ENCODE measurements at places on chromosomes 6 and 20.

- peak; percentile 33 for DNase-seq
These were observed 19.5 kb downstream of the KATNA1 start for GRCh38 chr6:149628875-149629510.

- no peak for DNase-seq
These were observed 49.7 kb upstream of the ELOVL5 start for GRCh38 chr6:53398247-53399026.

DNA sequence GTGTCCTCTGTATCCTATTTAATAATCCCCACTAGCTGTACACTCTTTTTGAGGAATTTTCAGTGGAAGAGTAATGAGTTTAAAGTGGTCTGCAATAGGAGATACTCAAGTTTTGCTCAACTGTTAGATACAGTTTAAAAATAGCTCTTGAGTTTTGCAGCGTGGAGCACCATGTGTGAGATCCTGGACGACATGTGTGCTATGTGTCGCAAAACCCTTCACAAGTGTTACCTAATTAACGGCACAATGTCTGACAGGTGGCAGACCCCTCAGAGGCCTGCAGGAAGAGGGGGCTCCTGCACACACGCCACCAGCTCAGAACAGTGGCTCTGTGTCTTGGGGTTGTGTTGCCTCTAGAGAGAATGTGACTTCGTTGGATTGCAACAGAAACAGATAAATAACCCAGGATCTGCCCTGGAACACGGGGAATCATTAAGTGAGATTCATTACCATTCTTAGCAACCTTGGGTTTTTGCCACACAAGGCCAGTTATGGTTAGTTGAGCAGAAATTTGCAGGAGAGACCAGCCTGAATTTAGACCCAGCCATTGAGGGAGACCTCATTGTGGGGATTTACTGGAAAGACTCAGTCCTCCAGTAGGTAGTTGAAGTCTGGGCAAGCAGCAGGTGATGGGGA is 73.8 kb downstream of the SASH1 start:
- DNase-seq: no peak

- DNase-seq: no peak
These were observed 62.2 kb upstream of the PLEKHG1 start for GRCh38 chr6:150537491-150537890.

DNA sequence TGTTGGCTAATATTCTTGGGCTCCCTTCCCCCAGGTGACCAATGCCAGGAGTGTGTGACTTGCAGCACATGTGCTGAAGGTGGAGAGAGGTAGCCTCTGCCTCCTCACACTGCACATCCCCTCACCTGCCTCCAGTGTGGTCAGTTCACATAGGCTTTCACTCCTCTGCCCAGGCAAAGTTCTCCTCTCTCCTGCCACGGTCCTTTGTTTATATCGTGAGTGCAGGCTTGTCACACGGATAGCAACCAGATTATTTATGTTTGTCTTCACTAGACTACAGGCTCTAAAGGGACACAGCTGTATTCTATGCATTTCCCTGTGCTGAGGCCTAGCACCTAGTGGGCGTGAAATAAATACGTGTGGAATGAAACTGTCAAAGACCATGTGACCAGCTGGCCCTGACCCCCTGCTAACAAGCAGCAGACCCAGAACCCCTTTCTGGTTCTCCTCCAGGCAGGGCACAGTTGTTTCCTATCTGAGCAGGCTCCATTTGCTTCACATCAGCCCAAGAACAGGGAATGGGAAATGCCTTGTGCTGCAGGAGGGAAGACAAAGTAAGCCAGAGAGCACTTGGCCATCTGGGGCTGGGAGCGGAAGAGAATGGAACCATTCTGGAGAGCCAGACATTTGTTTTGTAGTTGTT is 42.3 kb downstream of the UNC5CL start:
- no peak for DNase-seq

DNA sequence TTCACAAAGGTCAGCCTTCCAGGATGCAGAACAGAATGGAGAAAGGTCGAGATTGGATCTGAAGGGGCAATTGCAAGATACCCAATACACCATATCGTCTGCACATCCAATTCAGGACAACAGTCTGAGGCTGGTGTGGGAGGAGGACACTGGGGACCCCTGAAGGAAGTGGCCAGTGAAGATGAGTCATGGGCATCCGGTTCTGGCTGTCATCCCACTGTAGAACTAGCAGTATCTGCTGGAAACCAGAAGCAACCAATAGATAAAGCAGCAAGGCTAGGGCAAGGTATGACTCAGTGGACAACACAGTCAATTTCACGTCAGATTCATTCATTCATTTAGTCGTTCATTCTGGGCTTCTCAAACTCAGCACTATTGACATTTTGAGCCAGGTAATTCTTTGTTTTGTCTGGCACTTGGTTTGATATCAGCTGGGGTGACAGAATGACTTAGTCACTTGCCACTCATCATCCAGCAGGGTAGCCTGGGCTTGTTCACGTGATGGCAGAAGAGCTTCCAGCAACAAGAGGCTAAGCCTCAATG is 30.3 kb upstream of the SHLD1 start:
- no peak for DNase-seq

DNA sequence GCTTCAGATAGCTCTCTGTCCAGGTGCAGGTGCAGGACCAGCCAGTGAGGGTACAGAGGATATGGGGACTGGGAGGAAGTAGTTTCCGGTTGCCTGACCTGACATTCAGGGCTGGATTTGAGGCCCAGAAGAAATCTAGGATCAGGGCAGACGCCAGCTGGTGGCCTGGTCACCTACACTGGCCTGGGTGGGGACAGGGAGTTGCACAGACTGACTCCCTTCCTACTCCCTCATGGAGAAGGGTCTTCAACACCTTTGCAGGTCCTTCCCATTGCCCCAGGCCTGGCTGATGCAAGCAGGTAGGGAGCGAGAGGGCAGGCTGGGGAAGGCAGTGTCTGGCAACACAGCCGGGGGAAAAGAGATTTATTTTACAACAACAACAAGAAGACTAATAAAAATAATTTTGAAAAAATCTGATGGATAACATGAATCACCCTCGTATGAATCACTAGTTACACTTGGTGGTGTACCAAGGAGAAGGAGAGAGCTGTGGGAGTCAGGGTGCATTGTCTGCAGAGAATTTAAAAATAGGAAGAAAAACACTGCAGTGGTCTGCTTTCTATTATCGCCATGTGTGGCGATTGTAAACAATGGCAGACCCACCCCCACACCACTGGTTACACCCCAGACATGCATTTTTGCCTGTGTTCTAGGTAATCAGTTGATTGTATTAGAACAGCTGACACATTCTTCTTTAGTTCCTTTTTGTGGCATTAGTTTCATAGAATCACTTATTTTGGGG is 62.3 kb upstream of the SNX9 start:
- no peak for DNase-seq

- DNase-seq: no peak
These were observed 217.4 kb upstream of the SLC35B3 start for GRCh38 chr6:8652710-8653109.

DNA sequence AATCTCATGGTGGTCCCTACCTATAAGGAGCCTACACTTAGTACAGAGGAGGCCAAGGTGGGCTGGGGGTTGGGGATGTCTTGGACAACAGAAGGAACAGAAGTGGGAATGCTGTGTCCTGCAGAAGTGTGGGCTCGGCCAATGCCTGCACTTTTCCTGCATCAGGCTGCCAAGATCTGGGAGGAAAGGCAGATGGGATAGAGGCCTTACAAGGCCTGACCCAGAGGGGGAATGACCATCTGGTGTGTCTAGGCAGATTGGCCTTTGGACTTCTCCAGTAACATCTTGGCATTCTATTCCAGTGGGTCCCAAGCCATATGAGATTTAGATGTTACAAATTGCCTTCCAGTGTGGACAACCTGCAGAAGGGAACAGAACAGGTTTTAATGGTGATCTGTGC is 124.7 kb upstream of the GPR6 start:
- DNase-seq: no peak

DNA sequence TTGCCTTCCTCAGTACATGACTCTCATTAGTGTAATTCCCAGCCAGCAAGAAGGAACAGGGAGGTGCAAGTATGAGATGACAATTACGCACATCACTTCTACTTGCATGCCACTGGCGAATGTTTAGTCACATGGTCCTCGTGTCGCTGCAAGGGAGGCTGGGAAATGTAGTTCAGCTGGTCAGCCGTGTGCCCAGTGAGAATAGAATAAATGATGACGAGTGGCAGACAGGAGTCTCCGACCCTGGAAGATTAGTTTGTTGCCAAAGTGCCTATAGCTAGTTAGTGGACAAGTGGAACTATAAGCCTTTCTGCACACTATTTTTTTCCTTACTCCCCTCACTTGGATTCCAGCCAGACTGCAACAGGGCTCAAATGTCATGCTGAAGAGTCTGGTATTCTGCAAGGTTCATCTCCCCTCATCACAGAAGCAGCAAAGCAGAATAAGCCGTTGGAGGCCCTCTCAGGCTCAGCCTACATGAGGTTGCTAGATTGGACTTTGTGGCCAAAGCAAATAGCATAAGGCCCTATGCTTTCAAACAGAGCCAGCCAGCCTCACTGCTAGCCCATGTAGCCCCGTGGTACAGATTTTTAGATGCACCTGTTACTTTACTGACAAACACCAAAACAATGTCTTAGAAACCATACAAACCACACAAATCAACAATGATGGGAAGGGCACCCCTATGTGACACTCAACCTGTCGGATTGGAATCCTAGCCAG is 9.7 kb downstream of the LINC00237 start:
- no peak for DNase-seq

DNA sequence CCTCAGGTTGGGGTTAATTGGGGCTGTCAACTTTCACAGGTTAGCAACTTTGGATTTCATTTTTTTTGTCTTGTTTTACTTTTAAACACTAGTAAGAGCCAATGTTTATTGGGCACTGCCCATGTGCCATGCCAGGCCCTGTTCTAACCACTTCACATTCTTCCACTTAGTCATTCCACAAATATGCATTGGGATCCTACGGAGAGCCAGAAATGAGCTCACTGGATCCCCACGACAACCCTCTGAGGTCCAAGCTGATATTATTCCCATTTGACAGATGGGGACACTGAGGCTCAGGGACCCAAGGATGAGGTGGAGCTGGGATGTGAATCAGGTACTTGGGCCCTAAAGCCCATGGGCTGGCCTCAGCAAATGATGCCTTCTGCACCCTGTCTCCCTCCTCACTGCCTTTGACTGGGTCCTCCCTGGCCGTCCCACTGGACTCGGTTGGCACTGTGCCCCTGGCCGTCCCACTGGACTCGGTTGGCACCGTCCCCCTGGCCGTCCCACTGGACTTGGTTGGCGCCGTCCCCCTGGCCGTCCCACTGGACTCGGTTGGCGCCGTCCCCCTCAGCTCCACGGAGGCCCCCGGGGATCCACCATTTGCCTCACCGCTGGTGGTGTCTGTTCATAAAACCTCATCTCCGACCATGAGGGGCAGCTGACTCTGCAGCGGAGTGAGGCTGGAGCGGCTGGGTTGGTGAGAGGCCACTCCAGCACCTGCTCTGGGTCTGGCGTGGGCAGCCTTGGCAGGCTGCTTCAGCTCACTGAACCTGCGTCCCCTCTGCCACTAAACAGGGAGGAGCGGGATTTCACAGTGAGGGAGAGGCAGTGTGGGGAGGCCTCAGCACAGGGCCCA is 4.8 kb upstream of the PMEPA1 start:
- DNase-seq: no peak

GRCh38 chr6:155717374-155717773 is 261.7 kb upstream of the NOX3 start:
- no peak for DNase-seq

DNA sequence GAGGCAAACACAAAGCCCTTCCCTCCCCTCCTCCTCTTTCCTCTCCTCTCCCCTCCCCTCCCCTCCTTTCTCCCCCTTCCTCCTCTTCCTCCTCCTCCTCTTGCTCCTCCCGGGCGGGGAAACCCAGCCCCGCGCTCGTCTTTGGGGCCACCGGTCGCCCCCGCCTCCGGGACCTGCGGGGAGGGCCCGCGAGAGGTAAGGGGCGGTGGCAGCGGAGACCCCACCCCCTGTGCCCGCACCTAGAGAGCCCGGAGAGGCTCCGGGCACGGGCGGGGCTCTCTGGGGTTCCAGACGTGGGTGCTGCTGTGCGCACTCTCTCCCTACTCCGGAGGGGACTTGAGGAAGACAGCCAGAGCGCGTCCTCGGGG is at the start of gene RIN2:
Gene RIN2 (plus strand): TSS at position 126 of the 368 bp plus-strand sequence. CDS start 131,344 bp downstream, outside the sequence.
- no peak for DNase-seq

DNA sequence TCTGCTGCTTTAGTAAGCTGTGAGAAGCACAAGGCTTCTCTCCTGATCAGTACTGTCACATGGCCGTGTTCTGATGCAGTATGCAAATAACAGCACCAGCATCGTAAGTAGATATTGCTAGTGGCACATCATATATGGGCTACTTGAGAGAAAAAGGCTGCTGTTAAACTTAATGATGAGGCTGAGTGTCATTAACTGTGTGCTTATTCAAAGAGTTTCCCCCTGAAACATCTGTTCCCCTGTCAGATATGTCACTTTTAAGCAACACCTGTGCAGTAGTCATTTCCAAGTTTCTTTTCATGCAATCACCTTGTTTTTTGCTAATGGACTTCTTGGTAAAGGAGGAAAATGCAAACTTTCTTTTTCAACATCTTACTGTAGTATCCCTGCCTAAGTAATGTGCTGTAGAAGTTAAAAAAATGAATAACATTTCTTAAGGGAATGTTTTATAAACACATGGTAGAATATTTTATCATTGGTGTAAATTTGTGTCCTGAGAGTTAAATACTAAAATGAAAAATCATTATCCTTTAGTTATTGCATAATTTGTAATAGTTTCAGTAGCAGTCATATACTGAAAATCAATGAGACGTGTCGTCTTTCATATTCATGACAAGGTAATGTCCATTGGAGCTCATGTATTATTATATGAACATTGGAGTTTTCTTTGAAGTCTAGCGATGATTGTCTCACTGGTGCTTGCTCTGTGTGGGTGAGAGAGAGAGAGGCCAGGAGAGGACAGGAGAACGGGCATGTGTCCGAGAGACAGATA is 366.3 kb downstream of the CDKAL1 start:
- peak; percentile 50 for DNase-seq

GRCh38 chr20:57211406-57211805 is 55.0 kb downstream of the BMP7 start:
- DNase-seq: no peak

GRCh38 chr6:27078734-27079357 is 168.7 kb upstream of the PRSS16 start:
- DNase-seq: peak; percentile 34

DNA sequence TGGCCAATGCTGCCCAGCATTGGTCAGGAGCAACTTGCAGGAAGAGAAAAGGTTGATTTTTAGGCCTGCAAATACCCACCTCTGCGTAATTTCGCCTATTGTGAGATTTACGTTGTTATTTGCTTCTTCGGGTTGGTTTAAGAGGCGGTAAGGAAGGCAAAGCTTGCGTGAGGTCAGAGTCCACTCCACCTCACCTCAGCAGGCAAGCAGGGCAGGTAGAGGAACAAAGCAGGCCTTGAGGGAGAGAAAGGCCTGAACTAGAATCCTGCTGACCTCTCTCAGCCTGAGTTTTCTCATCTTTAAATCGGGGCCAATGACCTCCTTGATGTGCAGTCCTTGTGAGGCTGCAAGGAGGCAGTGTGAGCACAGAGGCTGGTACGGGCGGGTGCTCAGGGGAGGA is 239.1 kb downstream of the CDC5L start:
- no peak for DNase-seq

Data from GM13977 (cell line).